ENCODE measurements at places on chromosomes 7 and 10. TPM values are rescaled to one million over a fixed set of nuclear protein-coding genes. Genes with fewer than 3 reads are reported as not detected.

Gene OPN1SW
- polyA plus RNA-seq: 0.13 TPM

Gene EGR2
- 0.45 TPM for polyA plus RNA-seq

GRCh38 chr7:43114458-43114780 lies 2.0 kb downstream of the HECW1 start:
- DNase-seq: no peak
- H3K4me3 ChIP-seq: no peak overlapping the region
- H3K36me3 ChIP-seq: no peaks in the 10 kb centered on the region

GRCh38 chr10:60645980-60646379 lies 132.3 kb upstream of the CDK1 start:
- H3K36me3 ChIP-seq: no peaks in the 10 kb centered on the region
- no peak overlapping the region for H3K4me3 ChIP-seq

DNA sequence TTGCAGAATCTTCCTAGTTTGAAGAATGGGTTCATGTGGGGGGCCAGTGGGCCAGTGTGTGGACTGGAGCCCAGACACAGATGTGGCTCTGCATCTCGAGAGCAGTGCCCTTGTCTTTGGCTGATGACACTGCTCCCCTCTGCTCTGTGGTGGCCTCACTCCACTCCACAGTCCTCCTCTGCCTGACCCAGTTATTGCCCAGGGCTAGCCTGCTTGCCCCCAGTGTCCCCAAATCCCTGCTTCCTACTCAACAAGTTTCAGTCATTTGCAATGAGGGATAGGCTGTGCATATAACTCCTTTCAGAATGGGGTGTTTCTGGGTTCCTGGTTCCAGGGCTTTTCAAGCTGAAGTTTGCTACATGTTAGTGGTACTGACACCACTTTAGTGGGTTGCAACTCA lies 177.5 kb downstream of the SNX10 start:
- no peak overlapping the region for H3K4me3 ChIP-seq
- H3K36me3 ChIP-seq: no peaks in the 10 kb centered on the region
- H3K4me1 ChIP-seq: no peaks in the 10 kb centered on the region
- no peak overlapping the region for H3K27ac ChIP-seq
- no peak for DNase-seq
- no peaks in the 10 kb centered on the region for H3K27me3 ChIP-seq

- H3K27ac ChIP-seq: no peak overlapping the region
- no peak overlapping the region for H3K4me3 ChIP-seq
- H3K4me1 ChIP-seq: no peaks in the 10 kb centered on the region
- H3K36me3 ChIP-seq: no peaks in the 10 kb centered on the region
Measured at GRCh38 chr7:78220754-78221153, 422.2 kb downstream of the PHTF2 start.

- peak; percentile 9 for DNase-seq
- peak overlapping the region; percentile 84 for H3K27ac ChIP-seq
- H3K4me3 ChIP-seq: no peak overlapping the region
- no peaks in the 10 kb centered on the region for H3K27me3 ChIP-seq
- H3K4me1 ChIP-seq: no peaks in the 10 kb centered on the region
Measured at GRCh38 chr10:77970869-77971803, 44.6 kb upstream of the DLG5 start.
